ENCODE measurements at places on chromosomes 3 and 15. TPM values are rescaled to one million over a fixed set of nuclear protein-coding genes. Genes with fewer than 3 reads are reported as not detected.

The LDHAL6B gene
- not detected for total RNA-seq

The LSAMP gene
- 0.89 TPM for total RNA-seq

The RGMA gene
- total RNA-seq: 2.5 TPM

The CCDC39 gene
- not detected for total RNA-seq

The PCSK6 gene
- total RNA-seq: 36.4 TPM

The SV2B gene
- total RNA-seq: 0.40 TPM

The TRH gene
- total RNA-seq: not detected

The CEMIP gene
- total RNA-seq: 1.7 TPM

The IQCF5 gene
- total RNA-seq: not detected

The NSUN3 gene
- 21.9 TPM for total RNA-seq

The KNSTRN gene
- 6.7 TPM for total RNA-seq

The LNP1 gene
- 1.0 TPM for total RNA-seq

The SERINC4 gene
- not detected for total RNA-seq

The DPPA2 gene
- total RNA-seq: not detected

The NPTN gene
- 155 TPM for total RNA-seq

The AGTR1 gene
- total RNA-seq: 5.4 TPM

The ATP2B2 gene
- 0.06 TPM for total RNA-seq

The CCR1 gene
- total RNA-seq: 4.5 TPM

The RTP4 gene
- 6.9 TPM for total RNA-seq

The ANKUB1 gene
- total RNA-seq: not detected

The NPAP1 gene
- 0.06 TPM for total RNA-seq

The C2CD4A gene
- total RNA-seq: 0.22 TPM

The KLHL24 gene
- 29.6 TPM for total RNA-seq

The ATOSA gene
- 46.4 TPM for total RNA-seq

The PLSCR5 gene
- total RNA-seq: not detected

The SEC22A gene
- total RNA-seq: 10.4 TPM

The FGF7 gene
- 11.0 TPM for total RNA-seq

The CSPG5 gene
- 0.46 TPM for total RNA-seq

The RARB gene
- 1.2 TPM for total RNA-seq

The EBLN2 gene
- 3.2 TPM for total RNA-seq

The ARNT2 gene
- total RNA-seq: 4.9 TPM

The CHRD gene
- 2.1 TPM for total RNA-seq

The SENP7 gene
- 8.8 TPM for total RNA-seq

The NRROS gene
- 1.3 TPM for total RNA-seq

The KBTBD13 gene
- not detected for total RNA-seq

The ISL2 gene
- total RNA-seq: 0.24 TPM

The LEKR1 gene
- 2.1 TPM for total RNA-seq

The MRAS gene
- total RNA-seq: 6.3 TPM

The IL17RD gene
- 0.85 TPM for total RNA-seq

The TERC gene
- not detected for total RNA-seq

The DCBLD2 gene
- total RNA-seq: 8.9 TPM

The EAF2 gene
- 5.2 TPM for total RNA-seq

The CADM2 gene
- total RNA-seq: 2.5 TPM

The NDUFB4 gene
- 151 TPM for total RNA-seq

The SPRED1 gene
- 24.5 TPM for total RNA-seq

The SH3BP5 gene
- 12.1 TPM for total RNA-seq

The ALDH1L1 gene
- total RNA-seq: 26.7 TPM

The ANKRD63 gene
- total RNA-seq: not detected

The DISP2 gene
- total RNA-seq: 13.7 TPM

The TP53BP1 gene
- 26.9 TPM for total RNA-seq

The GOLGA8G gene
- not detected for total RNA-seq

The DUOXA2 gene
- 4.9 TPM for total RNA-seq

The MCF2L2 gene
- total RNA-seq: 0.75 TPM

The GTF2E1 gene
- total RNA-seq: 14.5 TPM
